Neural crest cell (in vitro differentiated cells): ENCODE measurements at places on chromosomes 5 and 9.

DNA sequence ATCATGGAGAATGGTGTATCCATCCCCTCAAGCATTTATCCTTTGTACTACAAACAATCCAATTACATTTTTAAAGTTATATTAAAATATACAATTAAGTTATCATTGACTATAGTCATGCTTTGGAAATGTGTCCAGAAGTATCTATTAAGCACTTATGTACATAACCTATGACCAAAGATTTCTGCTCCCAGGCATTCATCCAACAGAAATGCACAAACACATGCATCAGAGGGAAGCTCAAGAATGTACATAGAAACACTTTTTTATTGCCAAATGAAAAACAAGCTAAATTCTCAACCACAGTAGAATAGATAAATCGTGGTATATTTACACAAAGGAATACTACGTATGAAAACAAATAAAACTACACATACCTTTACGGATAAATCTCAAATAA is 700.5 kb upstream of the ZNF608 start:
- no peak for DNase-seq

GRCh38 chr5:135489466-135490244 is 37.5 kb upstream of the TIFAB start:
- DNase-seq = peak; percentile 22

GRCh38 chr5:84202136-84202535 is 182.5 kb downstream of the EDIL3 start:
- DNase-seq = no peak

DNA sequence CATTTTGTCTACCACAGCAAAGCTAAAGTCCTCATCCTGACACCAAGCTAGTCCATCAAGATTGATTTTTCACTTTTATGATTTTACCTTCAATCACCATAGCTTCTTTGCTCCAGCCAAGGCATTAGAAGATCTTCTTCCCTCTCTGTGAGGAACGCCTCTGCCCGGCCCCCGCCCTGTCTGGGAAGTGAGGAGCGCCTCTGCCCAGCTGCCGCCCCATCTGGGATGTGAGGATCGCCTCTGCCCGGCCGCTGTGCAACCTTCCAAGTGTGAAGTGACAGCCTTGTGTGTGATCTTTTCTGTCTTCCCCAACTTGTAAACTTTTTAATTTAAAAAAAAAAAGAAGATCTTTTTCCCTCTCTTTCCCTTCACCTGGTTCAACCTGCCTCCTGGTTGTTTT is 210.5 kb upstream of the NREP start:
- DNase-seq = no peak

DNA sequence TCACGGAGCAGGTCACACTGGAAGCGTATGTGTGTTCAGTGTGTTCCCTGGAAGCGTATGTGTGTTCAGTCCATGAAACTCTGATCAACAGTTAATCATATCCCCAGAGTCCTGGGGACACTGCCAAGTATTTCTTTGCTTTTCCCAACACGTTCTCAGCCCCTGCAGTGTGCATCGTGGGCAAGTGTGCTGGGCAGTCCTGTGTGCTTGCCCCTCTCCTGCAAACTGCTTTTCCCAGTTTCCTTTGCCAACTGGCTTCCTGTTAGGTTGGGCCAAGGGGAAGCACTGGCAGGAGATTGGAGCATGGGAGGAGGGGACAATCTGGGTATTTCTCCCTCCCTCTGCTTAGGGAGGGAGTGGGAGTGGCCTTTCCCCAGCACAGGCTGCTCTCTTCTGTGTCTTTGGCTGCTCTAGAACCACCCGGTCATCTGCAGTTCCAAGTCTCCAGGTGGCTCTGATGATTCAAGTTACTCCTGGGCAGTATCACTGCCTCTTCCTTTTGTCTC is 36.8 kb upstream of the NEK6 start:
- no peak for DNase-seq

- DNase-seq = no peak
Observed at GRCh38 chr5:123814801-123815470, 303.0 kb downstream of the CSNK1G3 start.

- no peak for DNase-seq
Observed at GRCh38 chr5:147874910-147875367, 3.6 kb upstream of the SCGB3A2 start.

- DNase-seq = peak; percentile 20
Observed at GRCh38 chr5:146919304-146919703, 40.7 kb upstream of the PPP2R2B start.

DNA sequence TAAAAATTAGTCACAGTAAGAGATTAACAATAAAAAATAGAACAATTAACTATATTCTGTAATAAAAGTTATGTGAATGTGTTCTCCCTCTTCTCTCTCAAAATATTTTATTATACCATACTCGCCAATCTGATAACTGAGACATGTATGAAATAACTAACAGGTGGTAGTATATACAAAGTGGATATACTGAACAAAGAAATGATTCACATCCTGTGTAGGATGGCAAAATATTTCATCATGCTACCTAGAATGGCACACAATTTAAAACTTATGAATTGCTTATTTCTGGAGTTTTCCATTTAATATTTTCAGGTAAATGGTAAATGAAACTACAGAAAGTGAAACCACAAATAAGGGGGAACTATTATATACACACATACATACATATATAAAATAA is 152.5 kb downstream of the RNF180 start:
- no peak for DNase-seq

DNA sequence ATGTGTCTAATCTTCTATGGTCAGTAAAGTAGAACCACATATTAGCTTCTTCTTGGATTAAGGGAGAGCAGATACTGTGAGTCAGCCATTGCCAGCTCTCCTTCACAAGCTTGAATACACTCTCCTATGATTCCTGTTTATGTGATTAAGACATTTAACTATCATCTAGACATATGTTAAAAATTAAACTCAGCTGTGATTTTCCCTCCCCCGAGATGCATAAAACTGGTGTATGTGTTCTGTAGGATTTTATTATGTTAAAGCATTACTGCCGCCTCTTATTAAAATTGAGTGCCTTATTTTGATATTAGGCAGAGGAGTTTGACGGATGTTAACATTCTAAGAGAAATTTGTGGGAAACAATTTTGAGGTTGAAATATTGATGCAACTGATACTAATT is 114.6 kb downstream of the ACTBL2 start:
- DNase-seq = no peak

- no peak for DNase-seq
Observed at GRCh38 chr9:128205296-128205944, 2.2 kb downstream of the DNM1 start.

DNA sequence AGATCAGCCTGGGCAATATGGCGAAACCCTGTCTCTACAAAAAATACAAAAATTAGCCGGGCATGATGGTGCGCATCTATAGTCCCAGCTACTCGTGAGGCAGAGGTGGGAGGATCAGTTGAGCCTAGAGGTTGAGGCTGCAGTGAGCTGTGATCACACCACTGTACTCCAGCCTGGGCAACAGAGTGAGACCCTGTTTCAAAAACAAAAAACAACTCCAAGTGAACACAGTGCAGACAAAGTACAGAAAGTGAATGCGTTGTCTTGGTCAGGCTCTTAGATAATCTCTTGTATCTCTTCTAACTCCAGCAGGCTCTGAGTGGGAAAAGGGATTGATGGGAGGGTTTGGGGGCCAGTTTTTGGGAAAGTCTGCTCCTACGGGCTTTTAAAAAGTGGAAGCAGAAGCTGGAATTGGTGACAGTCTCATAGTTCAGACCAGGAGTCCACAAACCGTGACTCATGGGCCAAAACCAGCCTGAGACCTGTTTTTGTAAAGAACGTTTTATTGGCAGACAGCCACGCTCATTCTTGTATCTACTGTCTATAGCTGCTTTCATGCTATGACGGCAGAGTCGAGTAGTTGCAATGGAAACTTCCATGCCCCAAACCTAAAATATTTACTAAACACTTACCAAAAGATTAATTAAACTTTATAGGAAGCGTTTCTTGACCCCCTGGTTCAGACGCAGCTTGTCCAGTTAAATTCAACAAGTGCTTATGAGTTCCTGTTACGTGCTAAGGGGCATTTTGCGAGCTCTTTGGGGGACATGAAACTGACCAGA is 32.9 kb downstream of the NDST1 start:
- DNase-seq = no peak

GRCh38 chr5:89324990-89325389 is 442.0 kb upstream of the MEF2C start:
- no peak for DNase-seq

DNA sequence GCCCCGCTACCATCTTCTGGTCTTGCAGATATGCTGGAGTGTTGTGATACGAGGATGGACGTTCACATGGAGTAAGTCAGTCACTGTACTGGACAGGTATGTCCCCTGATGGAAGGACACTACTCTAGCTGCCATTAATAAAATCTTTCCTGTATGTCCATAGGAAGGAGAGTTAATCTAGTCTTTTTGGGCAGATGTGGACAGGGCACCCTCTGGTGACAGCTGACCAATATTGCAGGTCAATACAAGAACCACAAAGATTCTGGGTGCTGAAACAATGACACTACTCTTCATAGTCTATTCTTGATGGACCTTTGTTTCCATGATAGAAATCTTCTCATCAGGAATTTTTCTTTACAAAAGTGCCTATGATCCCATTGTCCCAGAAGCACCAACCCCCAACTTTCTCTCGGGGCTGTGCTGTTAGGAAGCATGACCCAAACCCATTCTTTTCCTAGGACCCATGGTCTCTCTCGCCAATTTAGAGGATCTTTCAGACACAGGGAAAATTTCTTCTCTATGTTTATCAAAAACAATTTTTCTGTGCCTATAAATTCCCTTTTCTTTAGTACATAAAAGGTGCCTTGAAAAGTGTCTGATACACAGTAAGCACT is 376.9 kb downstream of the DTWD2 start:
- DNase-seq = no peak

DNA sequence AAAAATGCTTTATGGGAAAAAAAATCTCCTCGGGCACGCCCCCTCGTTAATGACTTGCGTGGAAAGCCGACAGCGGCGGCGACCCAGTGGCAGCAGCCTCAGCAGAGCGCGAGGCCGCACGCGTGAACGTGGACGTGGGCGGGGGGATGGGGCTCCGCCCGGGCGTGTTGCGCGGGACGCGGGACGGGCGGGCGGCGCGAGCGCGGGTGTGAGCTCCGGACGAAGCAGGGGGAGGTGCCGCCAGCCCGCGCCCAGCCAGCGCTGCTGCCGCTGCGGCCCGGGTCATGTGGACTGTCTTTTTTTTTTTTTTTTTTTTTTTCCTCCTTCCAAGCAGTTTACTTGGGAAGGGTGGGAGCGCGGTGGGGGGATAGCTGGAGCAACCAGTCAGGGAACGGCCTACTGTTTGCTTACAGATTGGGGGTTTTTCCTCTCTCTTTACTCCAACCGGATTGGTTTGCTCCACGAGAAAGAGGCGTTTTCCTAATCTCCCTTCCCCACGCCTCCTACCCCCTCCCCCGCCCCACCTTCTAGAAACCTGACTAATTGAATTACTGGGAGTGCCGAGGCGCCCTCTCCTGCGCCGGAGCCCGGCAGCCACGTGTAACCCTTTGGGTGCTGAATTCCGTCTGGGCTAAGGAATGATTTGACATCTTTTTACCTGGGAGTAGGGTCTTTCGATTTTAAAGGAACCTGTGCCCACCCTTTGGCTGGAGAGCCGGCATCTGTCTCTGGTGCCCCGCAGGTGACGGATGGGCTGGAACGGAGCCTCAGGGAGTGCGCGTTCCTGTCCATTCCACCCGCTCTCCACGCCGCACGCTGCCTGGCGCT is 1.7 kb upstream of the EFNA5 start:
- peak; percentile 69 for DNase-seq

GRCh38 chr9:32551276-32552051 is 663 bp upstream of the SMIM27 start:
- DNase-seq = peak; percentile 25

- DNase-seq = no peak
Observed at GRCh38 chr5:112574536-112574935, 155.5 kb upstream of the EPB41L4A start.

DNA sequence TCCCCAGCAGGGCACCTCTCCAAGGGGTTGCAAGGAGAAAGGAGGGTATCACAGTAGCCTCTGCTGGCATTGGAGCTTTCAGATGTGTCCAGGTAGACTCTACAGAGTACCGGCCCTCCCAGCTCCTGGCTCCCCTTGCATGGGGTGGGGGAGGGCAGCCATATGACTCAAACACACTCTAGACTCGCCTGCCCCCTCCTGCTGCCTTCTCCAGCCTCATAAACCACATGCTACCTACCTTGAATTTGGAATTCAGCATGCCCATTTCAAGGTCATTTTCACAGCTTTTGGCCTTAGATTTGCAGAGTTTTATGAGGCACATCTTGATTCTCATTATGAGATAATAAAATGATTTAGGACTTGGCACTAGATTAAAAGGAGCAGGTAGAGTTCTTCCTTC is 32.8 kb upstream of the SMIM32 start:
- no peak for DNase-seq

GRCh38 chr5:142120247-142120935 is 11.8 kb downstream of the NDFIP1 start:
- DNase-seq = no peak

DNA sequence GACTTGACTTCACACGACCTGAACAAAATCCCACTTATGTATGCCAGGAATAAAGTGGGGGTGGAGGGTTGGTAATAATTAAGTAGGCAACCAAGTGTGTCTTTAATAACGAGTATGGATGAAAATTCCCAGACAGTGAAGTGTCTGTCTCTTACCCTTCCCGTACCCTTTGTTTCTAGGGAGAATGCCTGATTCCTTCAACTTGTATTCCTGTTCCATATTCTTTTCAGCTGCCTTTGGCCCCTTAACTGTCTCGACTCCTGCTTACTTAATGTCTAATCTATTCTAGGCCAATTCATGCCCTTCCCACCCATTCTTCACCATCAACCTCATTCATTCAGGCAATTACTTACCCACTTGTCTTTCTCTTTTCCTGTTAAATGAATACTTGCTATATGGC is 380.5 kb downstream of the RAB3C start:
- DNase-seq = no peak

- no peak for DNase-seq
Observed at GRCh38 chr9:133460405-133461175, 812 bp downstream of the CACFD1 start.

- DNase-seq = no peak
Observed at GRCh38 chr5:91194824-91195381, 188.2 kb downstream of the ARRDC3 start.

- DNase-seq = no peak
Observed at GRCh38 chr5:41978676-41979075, 53.6 kb downstream of the FBXO4 start.

- peak; percentile 12 for DNase-seq
Observed at GRCh38 chr5:32173267-32174010, 680 bp downstream of the GOLPH3 start.

DNA sequence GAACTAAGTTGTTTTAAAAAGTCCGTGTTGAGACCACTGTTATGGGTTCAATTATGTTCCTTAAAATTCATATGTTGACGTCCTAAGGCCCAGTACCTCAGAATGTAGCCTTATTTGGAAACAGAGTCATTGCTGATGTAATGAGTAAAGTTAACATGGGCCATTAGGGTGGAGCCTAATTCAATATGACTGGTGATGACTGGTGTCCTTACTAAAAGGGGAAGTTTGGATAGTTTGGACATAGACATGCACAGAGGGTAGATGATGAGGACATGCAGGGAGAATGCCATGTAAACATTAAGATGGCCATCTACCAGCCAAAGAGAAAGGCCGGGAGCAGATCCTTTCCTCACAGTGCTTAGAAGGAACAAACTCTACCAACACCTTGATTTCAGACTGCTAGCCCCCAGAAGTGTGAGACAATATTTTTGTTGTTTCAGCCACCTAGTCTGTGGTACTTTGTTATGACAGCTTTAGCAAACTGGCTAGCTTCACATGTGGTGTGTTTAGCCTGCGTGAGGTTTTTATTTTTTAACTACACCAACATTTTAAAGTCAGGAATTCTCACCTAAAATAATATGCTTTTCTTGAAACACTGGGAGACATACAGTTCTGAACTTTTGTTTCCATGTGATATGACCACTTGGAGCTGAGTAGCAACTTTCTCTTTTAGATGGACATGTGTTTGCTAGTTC is 135.3 kb downstream of the YIPF5 start:
- no peak for DNase-seq
